ENCODE measurements at places on chromosomes 3 and 15.

- no peaks in the 10 kb centered on the region for H3K36me3 ChIP-seq
- DNase-seq: no peak
- no peak overlapping the region for H3K4me3 ChIP-seq
- peaks cover 15% of the 10 kb centered on the region for H3K27me3 ChIP-seq
- no peaks in the 10 kb centered on the region for H3K4me1 ChIP-seq
Observed at GRCh38 chr15:61175024-61175423, 54.1 kb downstream of the RORA start.

DNA sequence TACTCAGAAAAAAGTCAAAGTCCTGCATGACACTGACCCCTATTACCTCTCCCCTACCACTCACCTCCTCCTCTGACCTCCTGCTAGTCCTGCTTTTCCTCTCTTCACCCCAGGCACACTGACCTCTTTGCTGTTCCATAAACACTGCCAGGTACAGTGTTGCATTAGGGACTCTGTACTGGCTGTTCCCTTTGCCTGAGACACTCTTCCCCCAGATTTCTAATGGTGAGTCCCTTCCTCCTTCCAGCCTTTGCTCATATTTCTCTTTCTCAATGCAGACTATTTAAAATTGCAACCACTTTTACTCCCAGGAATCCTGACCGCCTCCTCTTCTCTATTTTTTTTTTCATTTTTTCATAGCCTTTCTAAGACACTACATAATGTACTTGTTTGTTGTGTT is 36.3 kb upstream of the UBE2E2 start:
- no peaks in the 10 kb centered on the region for H3K27me3 ChIP-seq
- no peak for DNase-seq
- no peaks in the 10 kb centered on the region for H3K4me1 ChIP-seq
- H3K27ac ChIP-seq: no peak overlapping the region

DNA sequence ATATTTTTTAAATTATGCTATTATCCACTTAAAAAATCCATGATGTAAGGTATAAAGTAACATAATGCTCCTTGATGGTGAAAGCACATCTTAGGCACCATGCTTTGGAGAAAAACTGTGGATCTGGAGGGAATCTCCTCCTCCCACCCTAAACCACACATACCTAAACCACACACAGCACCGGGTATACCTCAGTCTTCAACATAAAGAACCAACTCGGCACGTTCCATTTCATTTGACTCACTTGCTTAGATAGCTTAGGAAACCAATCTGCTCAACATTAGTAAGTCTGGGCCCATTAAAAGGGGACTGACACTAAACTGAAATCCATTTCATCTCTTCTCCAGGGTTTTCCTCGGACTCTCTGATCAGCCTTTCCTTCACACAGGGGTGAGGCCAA is 945.7 kb upstream of the CFAP20DC start:
- H3K27ac ChIP-seq: no peak overlapping the region
- H3K4me1 ChIP-seq: peaks cover 13% of the 10 kb centered on the region
- DNase-seq: no peak
- no peaks in the 10 kb centered on the region for H3K36me3 ChIP-seq
- no peak overlapping the region for H3K4me3 ChIP-seq

DNA sequence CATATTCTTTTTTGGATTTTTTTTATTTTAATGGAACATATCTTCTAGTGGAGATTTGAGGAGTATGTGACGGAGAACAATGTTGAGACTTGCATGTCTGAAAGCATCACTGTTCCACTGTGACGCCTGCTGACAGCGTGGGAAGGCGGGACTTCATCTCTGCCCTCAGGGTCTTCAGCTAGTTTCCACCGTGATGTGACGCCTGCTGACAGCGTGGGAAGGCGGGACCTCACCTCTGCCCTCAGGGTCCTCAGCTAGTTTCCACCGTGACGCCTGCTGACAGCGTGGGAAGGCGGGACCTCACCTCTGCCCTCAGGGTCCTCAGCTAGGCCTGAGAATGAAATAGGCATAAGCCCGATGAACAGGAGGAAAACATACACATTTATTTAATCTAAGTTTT is 70.7 kb downstream of the LMLN start:
- no peaks in the 10 kb centered on the region for H3K27me3 ChIP-seq
- H3K4me3 ChIP-seq: no peak overlapping the region
- no peaks in the 10 kb centered on the region for H3K36me3 ChIP-seq
- no peaks in the 10 kb centered on the region for H3K4me1 ChIP-seq
- H3K27ac ChIP-seq: no peak overlapping the region
- DNase-seq: no peak
